ENCODE measurements at places on chromosomes 6 and 20.

GRCh38 chr6:128532827-128533226 lies 12.4 kb upstream of the PTPRK start:
- no peak for DNase-seq

DNA sequence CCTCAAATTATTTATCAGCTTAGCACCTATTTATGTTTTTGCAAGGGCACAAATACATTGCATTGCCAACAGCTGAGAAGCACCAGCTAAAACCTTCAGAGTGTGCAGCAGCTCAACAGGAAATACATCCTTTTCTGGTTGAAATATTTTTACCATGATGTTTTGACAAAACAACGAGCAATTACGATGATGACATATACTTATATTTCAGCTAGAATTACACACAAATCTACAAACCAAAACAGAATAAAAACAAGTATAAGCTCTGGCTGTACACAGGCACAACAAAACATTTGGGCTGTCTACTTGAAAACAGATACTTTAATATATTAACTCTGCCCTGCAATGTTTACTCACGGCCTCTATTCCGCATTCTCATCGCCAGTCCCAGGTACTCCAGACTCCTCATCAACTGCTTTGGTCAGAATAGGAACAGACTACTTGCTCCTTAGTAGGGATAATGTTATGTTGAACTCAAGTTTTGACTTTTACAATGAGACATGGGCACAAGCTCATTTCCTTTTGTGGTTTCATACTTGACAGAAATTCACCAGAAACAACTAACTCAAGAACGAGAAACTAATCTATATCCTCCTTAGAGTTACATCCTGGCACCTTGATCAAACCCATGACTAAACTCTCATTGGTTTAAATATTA lies 377.6 kb downstream of the ESR1 start:
- no peak for DNase-seq

- DNase-seq: no peak
Observed at GRCh38 chr6:110255211-110255750, 75.1 kb downstream of the CDC40 start.

- DNase-seq: no peak
Observed at GRCh38 chr6:41605649-41606048, 32.6 kb upstream of the MDFI start.

GRCh38 chr6:26521600-26522391 lies 16.4 kb upstream of the HMGN4 start:
- DNase-seq: peak; percentile 70

GRCh38 chr6:3046295-3046694 lies 22.0 kb upstream of the RIPK1 start:
- no peak for DNase-seq

DNA sequence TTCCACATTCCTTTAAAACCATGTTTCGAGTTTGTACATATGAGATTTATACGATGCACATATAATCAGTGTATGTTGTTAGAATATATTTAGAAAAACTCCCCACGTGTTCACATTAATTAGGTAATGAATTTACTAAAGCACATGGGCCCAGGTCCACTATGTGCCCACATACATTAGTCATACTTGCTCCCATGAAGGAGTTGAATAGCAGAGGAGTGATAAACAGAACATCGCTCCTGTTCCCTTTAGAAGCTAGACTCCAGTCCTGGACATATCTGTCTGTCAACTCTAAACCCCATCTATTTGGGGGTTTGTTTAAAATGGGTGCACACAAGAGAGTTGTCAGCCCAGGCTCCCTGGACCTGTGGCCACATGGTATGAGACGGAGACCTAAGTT lies 108.1 kb upstream of the TIAM2 start:
- DNase-seq: no peak

- DNase-seq: no peak
Observed at GRCh38 chr20:9220874-9221547, 152.1 kb downstream of the PLCB4 start.

DNA sequence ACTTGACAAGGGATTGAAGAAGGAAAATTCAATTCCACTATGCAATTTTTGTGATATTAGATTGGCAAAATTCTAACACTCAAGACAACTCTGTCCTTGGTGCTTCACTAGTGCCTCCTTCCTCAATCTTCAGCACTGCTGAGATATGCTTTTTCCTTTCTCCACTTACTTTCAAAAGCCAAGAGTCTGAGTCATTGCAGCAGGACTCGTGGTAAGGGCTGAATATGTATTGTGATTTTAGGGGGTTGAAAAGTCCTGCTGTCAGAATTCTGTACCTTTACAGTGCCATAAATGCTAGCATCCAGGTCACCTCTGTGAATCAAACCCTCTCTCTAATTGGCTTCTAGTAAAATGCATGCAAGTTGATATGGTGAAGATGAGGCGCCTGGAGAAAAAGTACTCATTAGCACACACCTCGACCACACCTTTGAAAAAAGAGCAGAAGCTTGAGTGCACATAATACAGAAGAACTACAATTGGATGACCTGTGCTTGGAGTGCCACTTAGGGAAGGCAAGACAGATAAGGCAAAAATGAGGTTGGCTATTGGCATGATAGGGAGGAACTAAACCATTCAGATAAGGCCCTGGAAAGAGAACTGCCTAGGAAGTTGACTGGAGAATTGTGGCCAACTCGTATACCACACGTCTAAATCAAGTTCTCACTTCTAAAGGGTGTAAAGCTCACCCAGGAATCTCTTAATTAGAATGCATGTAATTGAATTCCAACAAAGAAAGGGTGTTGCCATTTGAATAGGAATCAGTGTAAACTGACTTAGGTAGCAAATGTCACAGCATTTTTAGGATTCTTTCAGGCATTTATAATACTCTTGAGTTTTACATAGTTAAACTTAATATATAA lies 43.6 kb upstream of the FAM83B start:
- no peak for DNase-seq

GRCh38 chr6:32885698-32886286 lies 31.8 kb downstream of the PSMB9 start:
- no peak for DNase-seq

DNA sequence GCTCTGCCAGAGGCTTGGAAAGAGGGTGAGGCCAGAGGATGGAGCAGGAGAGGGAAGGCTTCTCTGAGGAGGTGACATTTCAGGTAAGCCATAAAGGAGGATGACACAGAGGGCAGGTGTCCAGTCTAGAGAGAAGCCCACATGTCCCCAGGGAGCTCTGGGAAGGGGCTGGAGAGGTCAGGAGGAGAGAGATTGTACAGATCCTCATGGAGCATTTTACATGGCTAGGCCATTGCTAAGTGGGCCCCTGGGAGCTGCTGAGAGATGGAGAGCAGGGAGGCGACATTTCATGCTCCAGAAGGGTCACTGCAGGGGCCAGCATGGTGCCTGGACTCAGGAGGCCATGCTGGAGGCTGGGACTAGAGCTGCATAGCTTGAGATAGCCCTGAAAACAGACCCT lies 124.5 kb downstream of the TOX2 start:
- DNase-seq: no peak

Measured in stimulated activated CD4-positive, alpha-beta T cell treated with anti-CD3 and anti-CD28 coated beads, TNF-alpha, amount 100 ng/mL, for 24 hours (primary cell).